Activated CD8-positive, alpha-beta memory T cell treated with anti-CD3 and anti-CD28 coated beads for 4 hours (primary cell): ENCODE measurements at places on chromosomes 2 and 18.

- no peak for DNase-seq
Measured at GRCh38 chr2:142323206-142323605, 192.4 kb upstream of the LRP1B start.

DNA sequence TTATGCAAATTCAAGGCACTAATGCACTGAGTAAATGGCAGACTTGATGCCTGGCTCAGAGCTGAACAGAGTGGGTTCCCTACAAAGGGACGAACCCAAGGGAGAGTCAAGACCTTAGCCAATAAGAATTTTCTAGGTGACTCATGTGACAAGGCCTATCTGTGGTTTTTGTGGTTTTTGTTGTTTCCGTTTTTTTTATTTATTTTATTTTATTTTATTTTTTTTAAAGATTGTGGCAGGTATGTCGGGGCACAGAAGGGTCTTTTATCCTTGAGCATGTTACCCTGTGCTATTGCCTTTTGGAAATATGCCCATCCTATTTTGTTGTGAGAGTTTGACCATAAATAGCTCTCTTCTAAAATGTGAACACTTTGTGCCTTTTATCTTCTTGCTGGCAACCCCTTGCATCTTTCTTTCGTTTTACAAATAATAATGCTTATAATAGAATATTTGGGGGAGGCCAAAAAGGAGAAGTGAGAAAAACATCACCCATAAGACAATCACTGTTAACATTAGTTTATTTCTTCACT, 113.4 kb upstream of the AQP4 start:
- no peak for DNase-seq

DNA sequence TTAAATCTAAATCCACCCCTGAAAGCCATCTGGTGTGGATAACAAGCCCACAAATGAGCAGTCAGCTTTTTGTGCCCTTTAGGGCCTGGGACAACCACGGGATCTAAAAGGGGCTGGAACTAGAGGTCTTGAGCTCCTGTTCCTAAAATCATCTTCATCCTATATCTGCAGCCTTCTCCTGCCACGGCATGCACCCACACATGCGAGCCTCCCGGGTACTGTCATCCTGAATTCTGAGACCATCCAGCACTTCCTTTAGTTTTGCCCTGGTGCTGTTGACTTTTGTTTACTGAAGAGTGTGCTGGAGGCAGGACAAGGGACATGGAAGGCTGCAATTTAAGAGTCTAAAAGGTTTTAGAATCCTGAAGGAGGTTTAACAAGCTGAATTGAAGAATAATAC, 183.2 kb downstream of the FAM210A start:
- DNase-seq, result no peak

DNA sequence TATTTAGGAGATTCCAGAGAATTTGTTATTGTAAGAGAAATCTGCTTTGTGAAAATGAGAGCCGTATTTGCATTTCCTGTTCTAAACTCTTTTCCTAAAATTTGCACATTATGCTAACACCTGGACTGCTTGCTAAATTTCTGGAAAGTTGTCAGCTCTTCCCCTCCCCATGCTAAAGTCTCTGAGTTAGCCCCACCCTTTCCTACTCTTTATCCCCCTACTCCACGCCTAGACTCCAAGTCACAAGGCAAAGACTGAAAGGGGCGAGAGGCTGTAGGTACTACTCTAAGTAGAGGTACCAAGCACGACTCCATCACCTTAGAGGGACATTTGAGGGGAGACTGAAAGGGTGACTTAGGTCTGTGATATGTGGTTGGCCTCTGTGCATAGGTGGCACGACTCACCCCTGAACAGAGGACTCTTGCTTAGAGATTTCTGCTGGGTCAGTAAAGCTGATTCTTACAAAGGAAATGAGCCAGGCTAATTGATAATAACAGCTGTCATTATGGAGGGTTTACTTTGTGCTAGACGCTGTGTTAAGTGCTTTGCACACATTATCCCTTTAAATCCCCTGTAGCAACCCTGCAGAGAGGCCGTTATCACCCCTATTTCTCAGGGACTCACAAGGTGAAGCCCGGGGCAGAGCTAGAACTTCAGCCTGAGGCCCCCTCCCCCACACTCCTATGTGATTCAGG, 373.5 kb downstream of the EN1 start:
- DNase-seq, result no peak

DNA sequence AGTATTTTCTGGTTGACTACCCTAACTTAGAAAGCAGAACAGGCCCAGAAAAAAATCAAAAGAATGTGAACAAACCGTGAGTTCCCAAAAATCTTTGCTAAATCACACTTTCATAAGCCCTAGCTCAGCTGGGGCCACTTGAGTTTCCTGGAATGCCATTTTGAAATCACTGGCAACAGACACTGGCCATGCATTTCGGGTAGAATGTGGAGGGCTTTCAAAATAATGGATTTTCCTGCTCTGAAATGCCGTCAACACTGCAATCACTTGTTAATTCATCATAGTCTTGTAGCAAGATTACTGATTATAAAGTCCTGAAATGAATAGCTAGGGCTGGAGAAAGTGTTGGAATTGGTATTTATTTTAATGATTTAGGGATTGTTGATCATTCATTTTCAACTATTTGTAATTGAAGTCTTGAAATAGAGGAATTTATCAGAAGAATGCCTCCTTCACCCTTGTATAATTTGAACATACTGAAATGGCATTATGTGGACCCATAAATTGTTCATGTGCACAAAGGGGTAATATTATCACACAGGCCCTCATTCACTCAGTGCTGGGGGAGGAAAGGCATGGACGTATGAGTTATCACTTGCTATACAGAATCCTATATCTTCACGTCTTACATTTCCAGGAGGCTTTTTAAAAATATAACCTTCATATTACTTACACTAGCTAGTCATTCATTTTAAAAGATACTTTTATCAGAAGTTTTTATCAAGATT, 134.8 kb downstream of the DTNA start:
- no peak for DNase-seq

DNA sequence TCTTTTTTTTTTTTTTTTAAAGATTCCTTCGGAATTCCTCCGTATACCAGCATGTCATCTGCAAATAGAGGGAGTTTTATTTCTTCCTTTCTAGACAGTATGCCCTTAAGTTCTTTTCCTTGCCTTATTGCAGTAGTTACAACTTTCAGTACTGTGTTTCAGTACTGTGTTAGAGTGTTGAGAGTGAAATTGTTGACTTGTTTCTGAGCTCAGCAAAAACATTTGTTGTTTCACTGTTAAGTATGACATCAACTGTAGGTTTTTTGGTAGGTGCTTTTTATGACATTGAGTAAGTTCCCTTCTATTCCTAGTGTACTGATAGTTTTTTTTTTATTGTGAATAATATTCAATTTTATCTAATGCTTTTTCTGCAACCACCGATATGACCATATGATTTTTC, 43.9 kb downstream of the ACVR2A start:
- no peak for DNase-seq

GRCh38 chr2:119251652-119252051, 28.0 kb downstream of the STEAP3 start:
- no peak for DNase-seq

DNA sequence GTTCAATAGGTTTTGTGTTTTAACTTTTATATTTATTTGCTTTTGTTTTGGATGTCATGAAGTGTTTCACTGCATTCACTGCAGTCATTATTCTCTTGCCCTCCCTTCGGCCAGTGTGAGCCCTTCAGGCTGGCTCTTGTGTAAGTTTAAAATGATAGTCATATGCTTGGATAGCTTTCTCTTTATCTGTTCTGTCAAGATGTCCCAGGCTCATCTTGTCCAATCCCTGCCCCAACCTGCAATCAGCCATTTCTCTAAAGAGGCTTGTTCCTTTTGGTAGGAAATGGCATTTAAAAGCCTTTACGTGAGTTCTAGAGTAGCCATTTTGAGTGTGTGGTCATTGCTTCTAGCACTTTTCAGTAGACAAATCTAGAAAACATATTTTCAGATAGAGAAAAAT, 238.0 kb upstream of the SLC39A10 start:
- no peak for DNase-seq

GRCh38 chr2:118148133-118148532, 59.9 kb downstream of the INSIG2 start:
- no peak for DNase-seq

DNA sequence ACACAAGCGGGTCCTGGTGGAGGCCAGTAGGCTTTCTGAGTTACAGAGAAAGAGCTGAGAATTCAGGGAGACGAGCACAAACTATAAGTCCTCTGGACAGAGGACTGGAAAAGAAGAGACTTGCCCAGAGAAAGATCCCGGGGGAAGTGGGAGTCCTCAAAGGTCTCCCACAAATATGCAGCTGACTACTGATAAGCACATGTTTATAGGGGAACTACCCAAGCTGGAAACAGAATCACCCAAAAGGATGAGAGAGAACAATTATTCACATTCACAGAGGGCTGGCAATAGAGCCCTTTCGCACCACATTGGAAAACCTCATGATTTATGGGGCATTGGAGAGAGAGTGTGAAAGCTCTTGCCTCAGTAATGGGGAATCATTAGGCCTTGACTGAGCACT, 337.6 kb downstream of the IRS1 start:
- DNase-seq, result no peak

DNA sequence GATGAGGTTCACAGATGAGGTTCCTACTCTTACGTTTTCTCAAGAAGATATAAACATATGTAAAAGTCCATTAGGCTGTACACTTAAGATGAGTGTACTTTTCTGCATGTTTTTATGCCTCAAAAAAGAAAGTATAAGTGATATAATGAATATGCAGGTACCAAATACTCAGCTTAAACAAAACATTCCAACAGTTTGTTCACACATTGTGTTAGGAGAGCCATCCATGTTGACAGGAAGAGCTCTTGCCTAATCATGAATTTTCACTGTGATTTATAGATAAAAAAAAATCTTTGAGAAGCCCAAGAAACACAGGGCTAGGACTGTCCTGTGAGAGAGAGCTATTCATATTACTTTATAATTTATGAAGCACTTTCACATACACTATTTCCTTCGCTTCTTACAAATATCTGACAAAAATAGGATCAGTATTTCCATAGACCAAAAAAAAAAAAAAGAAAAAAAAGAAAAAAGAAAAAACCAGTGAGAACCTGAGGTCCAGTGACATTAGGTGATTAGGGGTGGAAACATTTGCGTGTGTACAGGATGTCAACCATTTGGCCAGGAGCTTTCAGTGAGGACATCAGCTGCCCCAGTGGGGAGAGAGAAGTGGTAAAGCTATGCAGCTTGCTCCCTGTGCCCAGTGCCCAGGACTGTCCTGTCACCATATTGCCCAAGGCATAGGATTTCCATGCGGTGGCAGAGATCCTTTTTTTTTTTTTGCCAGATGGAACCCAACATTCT, 38.7 kb downstream of the BUB1 start:
- no peak for DNase-seq

DNA sequence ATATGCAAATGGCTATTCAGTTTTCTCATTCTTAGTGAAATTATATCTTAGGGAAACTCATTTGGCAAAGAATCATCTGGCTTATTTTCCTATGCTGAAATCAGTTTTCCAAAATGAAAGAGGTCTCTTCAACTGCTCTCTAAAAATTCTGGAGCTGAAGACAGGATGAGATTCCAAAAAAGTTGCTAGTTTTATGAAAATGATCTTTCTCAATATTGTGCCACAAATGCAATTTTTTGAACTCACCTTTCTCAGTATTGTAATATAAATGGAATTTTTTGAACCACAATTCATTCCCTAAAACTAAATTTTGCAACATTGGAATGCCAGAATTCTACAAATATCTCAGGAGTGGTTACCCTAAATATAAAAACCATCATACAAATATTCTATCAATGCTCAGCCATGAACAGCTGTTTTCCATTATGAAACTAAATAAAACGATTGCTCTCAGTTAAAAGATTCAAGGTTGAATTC, 147.7 kb upstream of the PKDCC start:
- DNase-seq, result no peak

DNA sequence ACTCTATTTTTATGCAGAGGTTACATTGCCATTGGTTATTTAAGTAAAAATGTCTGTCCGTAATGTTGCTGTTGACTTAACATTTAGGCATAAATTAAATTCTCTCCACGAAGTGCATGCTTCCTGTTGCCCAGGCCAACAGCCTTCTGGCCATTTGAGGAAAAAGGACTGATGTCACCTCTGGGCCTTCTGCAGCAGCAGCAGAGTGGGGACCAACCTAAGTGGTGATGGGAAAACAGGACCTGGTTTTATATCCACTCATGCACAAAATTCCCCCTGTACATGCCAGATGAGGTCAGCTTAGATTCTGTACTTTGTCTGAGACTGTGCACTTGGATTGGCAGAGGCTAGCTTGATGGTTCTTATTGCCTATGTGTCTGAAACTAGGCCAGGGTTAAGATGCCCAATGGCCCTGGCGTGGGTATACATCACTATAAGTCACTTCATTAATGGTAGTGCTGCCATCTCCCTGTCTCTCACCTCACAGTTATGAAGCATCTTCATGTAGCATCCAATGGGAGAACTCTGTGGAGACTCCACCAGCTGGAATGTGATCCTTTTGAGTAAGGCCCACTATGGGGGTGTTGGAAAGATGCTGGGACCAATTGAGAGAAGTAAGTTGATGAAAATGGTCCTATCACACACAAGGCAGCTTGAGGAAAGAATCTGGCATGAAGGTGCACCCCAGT, 4.4 kb downstream of the ARHGAP25 start:
- DNase-seq, result no peak

- no peak for DNase-seq
Measured at GRCh38 chr18:69854455-69854854, 93.2 kb downstream of the CD226 start.

GRCh38 chr2:104583811-104584210, 270.1 kb upstream of the POU3F3 start:
- no peak for DNase-seq

GRCh38 chr18:63508596-63508995, 31.8 kb downstream of the SERPINB5 start:
- DNase-seq, result no peak

DNA sequence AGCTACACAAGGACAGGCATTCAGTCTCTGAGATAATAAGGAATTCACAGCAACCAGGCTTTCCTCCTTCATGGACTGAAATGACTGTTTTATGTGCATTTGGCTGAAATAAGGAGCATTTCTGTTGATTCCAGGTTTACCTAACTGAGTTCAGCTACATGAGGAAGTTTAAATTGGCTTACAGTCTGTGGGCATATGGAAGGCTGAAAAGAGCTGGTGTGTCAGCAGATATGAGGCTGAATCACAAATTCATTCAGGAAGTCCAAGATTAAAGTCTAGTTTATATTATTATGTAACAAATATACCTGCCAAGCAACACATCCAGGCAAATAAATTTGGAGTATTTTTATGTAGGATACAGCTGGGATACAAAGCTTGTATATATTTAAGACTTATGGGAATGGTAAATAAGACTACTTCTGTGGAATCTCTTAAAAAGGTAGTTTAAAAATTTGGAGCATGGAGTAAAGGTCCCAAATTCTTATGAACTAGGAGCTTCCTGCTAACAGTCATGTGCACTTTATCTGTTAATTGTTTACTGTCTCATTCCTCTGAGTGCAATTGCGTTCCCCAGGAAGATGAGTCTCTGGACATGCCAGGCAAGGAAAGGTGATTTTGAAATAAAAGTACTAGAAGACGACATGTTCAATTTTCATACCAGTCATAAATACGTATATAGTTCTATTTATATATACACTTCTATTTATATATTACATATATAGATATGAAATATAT, 53.0 kb downstream of the ZC3H8 start:
- no peak for DNase-seq

- no peak for DNase-seq
Measured at GRCh38 chr2:201049455-201049854, 22.0 kb downstream of the HYCC2 start.
